Mammary epithelial cell (primary cell): ENCODE measurements at places on chromosomes 3 and 15.

DNA sequence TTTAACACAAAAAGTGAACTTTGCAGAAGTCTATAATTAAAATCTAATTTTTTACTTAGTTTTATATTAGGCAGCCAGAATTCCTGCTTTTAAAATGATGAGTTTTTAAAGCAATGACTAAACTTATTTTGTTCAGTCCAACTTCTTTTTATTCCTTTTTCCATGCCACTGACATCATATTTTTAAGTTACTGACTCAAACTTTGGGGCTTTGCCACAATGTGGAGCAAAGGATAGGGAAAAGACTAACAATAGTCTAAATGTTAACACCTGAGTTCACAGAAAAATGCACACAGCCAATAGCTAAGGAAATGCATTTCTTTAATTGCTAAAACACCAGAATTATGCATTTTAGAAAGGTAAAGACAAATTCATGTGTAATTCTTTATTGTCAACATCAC is 647.6 kb upstream of the DPPA4 start:
- DNase-seq = no peak

DNA sequence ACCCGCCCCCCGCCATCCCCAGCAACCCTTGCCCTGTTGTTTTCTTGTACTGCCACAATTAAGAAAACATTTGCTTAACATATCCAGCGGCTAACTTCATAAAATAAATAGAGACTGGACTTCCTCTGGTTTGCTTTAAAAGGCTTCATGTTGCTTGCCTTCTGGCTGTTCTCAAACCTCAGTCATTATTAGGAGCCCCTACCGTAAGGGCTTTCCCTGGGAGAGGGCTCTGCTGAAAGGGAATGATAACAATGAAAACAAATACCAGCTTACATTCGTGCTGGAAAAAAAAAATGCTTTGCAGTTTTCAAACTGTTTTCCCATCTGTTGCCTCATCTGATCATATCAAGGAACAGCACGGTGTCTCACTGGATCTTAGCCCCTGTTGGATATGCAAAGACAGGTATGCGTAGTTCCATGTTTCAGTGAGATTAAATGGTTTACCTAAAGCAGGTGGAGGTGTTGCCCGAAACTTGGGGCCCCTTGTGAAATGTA is 77.2 kb upstream of the VGLL4 start:
- no peak for DNase-seq

GRCh38 chr3:140441006-140441405 is 236.9 kb upstream of the TRIM42 start:
- DNase-seq = peak; percentile 77

DNA sequence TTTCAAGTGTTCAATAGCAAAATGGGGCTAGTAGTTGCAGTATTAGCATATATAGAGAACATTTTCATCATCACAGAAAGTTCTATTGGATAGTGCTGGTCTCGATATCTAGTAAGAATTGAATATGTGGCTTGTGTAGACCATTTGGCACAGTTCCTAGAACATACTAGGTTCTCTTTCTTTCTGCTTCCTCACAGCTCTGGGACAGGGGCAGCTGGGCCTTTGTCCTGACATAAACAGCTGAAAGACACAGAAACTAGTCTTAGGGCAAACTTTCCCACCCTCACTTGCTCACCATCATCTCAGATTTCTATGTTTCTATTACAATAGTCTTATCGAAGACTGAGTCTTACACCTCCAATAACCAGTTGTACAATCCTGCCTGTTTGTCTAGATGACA is 63.7 kb upstream of the DLG1 start:
- no peak for DNase-seq

- no peak for DNase-seq
Measured at GRCh38 chr15:40045572-40046217, 6.7 kb upstream of the SRP14 start.

DNA sequence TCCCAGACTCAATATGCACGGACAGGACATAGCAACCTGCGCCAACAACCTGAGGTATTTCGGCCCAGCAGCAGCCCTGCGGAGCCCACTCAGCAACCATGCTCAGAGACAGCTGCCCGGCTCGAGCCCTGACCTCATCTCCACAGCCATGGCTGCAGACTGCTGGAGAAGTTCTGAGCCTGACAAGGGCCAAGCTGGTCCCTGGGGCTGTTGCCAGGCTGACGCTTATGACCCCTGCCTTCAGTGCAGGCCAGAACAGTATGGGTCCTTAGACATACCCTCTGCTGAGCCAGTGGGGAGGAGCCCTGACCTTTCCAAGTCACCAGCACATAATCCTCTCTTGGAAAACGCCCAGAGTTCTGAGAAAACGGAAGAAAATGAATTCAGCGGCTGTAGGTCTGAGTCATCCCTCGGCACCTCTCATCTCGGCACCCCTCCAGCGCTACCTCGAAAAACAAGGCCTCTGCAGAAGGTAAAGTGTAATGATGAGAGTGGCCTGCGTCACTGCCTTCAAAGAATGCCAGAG is 25.5 kb downstream of the TMEM41A start:
- no peak for DNase-seq

DNA sequence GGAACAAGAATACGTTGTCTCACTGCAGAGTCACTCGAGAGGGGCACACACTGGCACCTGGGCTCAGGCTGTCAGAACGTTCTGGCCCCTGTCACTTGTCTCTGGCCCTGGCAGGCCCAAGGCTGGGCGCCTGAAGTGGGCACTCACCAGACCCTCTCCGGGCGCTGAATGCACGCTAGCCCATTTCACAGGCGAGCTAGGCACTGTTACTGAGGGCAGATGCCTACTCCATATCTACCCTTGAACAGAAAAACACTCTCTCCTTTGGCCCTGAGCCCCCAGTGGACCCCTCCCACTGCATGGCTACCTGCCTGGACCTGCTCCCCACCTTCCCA is 42.3 kb upstream of the IQSEC1 start:
- DNase-seq = no peak

- DNase-seq = no peak
Measured at GRCh38 chr3:174347474-174348138, 511.5 kb upstream of the NAALADL2 start.

DNA sequence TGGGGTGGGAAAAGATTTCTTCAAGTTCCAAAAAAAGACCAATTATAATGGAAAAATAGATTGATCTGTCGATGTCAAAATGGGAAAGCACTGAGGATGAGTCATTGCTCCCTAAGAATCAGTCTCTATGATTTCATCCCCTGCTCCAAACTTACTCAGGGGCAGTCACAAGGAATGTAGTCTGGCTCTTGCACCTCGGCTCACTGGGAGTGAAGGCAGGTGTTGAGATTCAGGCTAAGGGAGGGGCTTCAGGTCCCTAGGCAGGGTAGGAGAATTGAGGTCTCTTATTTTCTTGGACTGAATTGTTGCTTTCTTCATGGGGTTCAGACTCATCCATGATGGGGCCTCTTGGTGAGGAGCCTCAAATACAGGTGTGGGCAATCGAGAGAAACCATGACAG is 14.2 kb downstream of the ESYT3 start:
- no peak for DNase-seq

GRCh38 chr3:195612075-195612800 is 28.5 kb upstream of the APOD start:
- DNase-seq = no peak
